ENCODE measurements at places on chromosomes 2 and 18.

GRCh38 chr2:203959672-203960071 is 23.1 kb downstream of the ICOS start:
- no peak for DNase-seq

DNA sequence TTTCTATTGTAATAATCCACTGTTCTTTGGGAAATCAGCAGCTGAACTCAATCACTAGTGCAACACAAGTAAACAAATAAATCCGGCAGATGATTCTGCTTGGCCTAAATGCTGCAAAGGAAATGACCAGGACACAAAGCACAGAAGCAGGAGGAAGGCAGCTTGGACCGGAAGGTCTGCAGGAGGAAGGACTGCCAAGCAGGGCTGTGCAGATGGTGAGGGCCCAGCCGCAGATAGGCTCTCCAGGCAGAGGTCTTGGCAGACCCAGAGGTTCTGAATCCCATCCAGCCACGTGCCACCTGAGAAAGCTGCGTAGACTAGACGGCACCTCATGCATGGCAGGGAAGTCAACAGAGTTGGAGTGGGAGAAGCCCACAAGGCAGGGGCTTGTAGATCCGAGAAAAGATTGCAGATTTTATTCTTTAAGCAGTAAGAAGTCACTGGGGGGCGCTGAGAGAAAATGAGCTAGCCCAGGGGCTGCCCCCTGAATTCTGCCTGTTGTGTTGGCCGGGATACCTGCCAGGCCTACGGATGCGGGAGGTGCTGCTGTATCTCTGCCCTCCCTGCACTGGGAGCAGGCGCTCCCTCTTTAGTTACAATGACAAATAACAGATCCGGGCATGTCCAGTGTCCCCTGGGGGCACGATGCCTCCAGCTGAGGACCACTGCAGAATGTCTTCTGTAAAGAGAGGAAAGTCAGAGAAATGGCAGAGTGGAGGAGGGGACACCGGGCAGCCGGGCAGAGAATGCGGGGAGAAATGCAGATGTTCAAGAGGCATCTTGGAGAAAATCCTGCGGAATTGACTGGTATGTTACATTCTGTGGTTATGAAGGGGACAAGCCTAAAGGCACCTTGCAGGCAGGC is 153.5 kb downstream of the PXDN start:
- no peak for DNase-seq

GRCh38 chr2:3913166-3913565 is 209.8 kb downstream of the DCDC2C start:
- DNase-seq, result no peak

- no peak for DNase-seq
Observed at GRCh38 chr2:83584672-83585071, 874.4 kb downstream of the SUCLG1 start.

DNA sequence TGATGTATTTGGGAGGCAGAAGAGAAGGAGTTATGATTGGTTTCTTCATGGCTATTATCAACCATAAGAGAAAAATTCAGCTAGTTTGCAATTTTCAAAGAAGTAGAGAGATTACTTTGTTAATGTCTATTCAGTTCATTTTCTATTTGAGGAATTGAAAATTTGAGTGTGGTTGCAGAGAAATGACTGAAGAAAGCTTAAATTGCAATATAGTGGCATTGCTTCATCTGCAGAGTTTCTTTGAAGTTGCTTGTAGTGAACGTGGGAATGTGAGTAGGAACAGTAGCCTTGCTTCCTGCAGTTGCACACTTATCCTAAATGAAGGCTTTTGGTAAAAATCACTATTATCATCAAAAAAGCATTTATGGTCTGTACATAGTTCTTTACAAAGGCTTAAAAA is 14.7 kb upstream of the CYRIA start:
- DNase-seq, result no peak

- DNase-seq, result no peak
Observed at GRCh38 chr2:122326471-122326870, 571.0 kb downstream of the TSN start.

DNA sequence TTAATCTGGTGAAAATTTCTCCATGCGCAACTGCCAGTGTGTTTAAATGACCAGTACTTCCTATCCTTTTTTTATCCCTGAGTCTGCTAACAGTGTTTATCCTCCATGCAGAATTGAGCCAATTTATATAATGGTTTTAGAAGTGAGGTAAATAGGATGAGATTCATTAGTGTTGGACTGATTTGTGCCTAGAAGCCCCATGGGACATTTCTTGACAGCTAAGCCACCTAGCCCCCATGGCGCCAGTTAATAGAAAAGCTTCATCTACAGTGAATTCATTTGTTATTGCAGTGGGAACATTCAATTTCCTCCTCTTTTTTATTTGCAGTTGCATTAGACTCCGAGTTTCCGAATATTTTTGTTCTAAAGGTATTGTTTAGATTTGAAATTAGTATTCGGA is 175.6 kb downstream of the ARL6IP6 start:
- no peak for DNase-seq

DNA sequence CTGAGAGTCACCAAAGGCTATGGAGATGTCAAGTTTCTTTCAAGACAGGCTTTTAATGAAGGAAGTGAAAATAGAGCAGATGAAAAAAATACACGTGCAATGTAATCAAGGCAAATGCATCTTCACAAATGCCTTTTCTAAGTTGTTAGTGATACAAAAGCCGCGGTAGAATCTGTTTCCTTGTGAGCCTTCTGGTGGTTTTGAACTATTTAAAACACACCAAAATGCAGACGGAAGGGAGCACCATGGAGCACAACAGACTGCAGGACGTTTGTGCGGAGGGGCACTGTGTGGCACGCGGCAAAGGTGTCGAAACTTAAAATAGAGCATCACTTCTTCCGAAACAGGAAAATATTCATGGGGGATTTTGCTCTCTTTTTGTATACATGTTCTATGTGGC is 65.0 kb upstream of the BOD1L2 start:
- peak; percentile 12 for DNase-seq

- peak; percentile 42 for DNase-seq
Observed at GRCh38 chr2:24491542-24492420, 727 bp downstream of the NCOA1 start.

DNA sequence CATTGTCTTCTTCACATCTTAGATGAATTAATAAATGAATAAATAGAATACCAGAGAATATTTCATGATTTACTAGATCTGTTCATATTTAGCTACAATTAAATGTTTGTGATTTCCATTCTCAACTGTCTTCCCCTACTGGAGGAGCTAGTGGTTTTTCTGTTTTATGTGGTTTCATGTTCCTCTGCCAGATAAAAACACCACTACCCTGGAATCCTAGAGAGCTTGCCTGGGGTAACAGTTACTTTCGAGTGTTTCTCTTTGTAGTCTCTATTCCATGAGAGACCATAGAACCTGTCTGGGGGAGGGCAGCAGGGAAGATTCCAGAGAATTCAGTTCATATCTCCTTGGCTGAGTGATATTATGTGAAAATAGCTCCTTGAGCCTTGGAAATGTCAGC is 349.2 kb downstream of the INSIG2 start:
- DNase-seq, result no peak

Data from CD4-positive, alpha-beta T cell (primary cell).